ENCODE measurements at places on chromosomes 16 and 17. TPM values are rescaled to one million over a fixed set of nuclear protein-coding genes. Genes with fewer than 3 reads are reported as not detected.

- H3K4me1 ChIP-seq, result no peaks in the 10 kb centered on the region
- no peak for DNase-seq
- no peak overlapping the region for H3K4me3 ChIP-seq
- no peaks in the 10 kb centered on the region for H3K36me3 ChIP-seq
These were observed 167.4 kb downstream of the PITPNC1 start for GRCh38 chr17:67544364-67544955.

TBX4 gene
- not detected for total RNA-seq

GRCh38 chr17:74816905-74817620, 40.9 kb upstream of the NAT9 start:
- no peak overlapping the region for H3K27ac ChIP-seq
- H3K4me1 ChIP-seq, result no peaks in the 10 kb centered on the region
- H3K27me3 ChIP-seq, result no peaks in the 10 kb centered on the region
- no peak overlapping the region for H3K4me3 ChIP-seq
- DNase-seq, result no peak
- H3K36me3 ChIP-seq, result peaks cover 33% of the 10 kb centered on the region

DNA sequence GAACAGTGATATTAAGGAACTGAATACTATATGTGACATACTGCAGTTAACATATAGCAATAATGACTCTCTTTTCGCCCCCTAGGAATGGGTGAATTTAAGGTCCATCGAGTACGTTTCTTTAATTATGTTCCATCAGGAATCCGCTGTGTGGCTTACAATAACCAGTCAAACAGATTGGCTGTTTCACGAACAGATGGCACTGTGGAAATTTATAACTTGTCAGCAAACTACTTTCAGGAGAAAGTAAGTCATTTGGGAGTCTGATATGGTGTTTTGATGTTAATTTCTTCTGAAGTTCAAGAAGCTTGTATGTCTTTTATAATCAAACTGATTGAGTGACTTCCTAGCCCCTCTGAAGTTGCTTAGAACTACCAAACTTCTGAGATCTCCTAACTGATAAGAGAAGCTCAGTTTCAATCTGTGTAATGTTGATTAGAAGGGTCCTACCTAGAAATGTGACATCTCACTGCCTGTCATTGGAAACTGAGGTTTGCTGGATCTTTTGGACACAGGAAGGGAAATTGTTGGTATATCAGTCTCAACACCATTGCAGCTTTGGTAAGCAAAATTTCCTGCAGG, 1.0 kb downstream of the UTP4 start:
- no peaks in the 10 kb centered on the region for H3K27me3 ChIP-seq
- H3K4me3 ChIP-seq, result peak overlapping the region; percentile 80
- H3K36me3 ChIP-seq, result peaks cover 20% of the 10 kb centered on the region
- H3K4me1 ChIP-seq, result peaks cover 31% of the 10 kb centered on the region
- H3K27ac ChIP-seq, result peak overlapping the region; percentile 86
- no peak for DNase-seq

- H3K4me3 ChIP-seq, result no peak overlapping the region
- DNase-seq, result no peak
- no peaks in the 10 kb centered on the region for H3K27me3 ChIP-seq
- H3K4me1 ChIP-seq, result no peaks in the 10 kb centered on the region
These were observed 66.9 kb downstream of the PLXDC1 start for GRCh38 chr17:39084558-39084957.

CMTM4 gene
- total RNA-seq, result 0.64 TPM

- H3K36me3 ChIP-seq, result no peaks in the 10 kb centered on the region
- no peaks in the 10 kb centered on the region for H3K27me3 ChIP-seq
- H3K27ac ChIP-seq, result no peak overlapping the region
These were observed 374.5 kb upstream of the RBFOX1 start for GRCh38 chr16:6958184-6958583.

DNA sequence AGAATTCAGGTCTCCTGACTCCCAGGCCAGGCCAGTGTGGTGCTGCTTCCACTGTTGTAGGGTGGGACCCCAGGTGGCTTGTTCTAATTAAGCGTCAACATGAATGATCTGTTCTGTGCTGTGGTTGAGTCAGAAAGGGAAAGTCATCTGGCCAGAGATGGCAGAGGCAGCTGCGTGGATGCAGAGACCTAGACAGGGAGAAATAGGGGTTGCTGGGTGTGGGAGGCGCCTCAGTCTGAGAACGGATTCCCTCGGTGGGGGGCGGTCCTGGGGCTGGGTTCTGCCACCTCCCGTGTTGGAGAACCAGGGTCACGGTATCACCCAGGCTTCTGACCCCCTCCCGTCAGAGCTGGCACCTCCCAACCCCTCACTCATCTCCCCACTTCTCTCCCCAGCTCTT, 5.6 kb downstream of the FBRS start:
- no peaks in the 10 kb centered on the region for H3K27me3 ChIP-seq
- H3K4me3 ChIP-seq, result no peak overlapping the region
- H3K27ac ChIP-seq, result no peak overlapping the region
- DNase-seq, result no peak
- peaks cover 72% of the 10 kb centered on the region for H3K36me3 ChIP-seq

DNA sequence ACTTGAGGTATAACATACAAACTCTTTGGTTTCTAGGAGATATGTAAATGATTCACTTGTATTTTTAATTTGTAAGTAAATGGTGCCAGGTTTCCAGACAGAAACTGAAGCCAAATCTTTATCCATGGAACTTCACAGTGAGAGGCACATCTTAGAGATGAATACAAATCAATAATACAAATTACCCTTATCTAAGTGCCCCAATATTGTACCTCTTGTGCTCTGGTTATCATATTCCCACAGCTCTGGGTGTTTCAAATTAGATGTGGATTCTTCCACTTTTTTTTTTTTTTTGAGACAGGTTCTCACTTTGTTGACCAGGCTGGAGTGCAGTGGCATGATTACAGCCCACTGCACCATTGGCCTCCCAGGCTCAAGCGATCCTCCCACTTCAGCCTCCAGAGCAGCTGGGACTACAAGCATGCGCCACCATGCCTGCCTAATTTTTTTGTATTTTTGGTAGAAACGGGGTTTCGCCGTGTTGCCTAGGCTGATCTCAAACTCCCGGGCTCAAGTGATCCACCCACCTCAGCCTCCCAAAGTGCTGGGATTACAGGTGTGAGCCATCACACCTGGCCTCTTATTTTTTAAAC, 38.0 kb upstream of the DHX40 start:
- no peaks in the 10 kb centered on the region for H3K36me3 ChIP-seq
- no peak for DNase-seq
- no peak overlapping the region for H3K4me3 ChIP-seq
- peaks cover 2% of the 10 kb centered on the region for H3K27me3 ChIP-seq

CYLD gene
- total RNA-seq, result 425 TPM
